CD4-positive, CD25-positive, alpha-beta regulatory T cell (primary cell): ENCODE measurements at places on chromosomes 6 and 20.

GRCh38 chr6:170257376-170257775, 33.5 kb downstream of the DLL1 start:
- DNase-seq: no peak

- no peak for DNase-seq
Observed at GRCh38 chr6:38555606-38556005, 84.1 kb downstream of the BTBD9 start.

- no peak for DNase-seq
Observed at GRCh38 chr20:48820649-48820973, 7.2 kb downstream of the PREX1 start.

- DNase-seq: no peak
Observed at GRCh38 chr20:60963146-60963545, 288.9 kb upstream of the CDH4 start.

DNA sequence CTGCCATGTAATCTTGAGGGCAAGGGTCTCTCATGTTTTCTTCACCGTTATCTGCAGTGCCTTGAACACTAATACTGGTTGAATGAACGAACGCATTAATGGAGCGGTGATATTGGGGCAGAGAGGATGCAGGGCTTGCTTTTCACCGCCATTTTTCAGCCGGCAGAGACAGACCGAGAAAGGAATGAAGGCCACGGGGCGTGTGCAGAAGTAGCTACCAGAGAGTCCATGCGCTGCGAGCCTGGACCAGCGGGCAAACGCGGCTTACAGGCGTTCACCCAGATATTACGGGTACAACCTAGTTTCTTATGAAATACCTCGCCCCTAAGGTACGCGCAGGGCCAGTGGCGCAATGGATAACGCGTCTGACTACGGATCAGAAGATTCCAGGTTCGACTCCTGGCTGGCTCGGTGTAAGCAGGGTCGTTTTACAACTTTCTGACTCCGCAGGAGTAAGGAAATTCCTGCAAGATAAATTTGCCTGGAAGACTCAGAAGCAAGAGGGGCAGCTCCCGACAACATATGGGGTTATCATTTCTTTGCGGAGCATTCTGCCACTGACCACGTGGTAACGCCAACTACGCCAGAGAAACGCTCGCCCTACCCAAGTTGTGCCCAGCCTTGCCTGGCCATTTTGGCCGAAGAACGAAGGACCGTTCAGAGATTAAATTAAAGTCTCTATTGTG, 863 bp upstream of the HMGN4 start:
- peak; percentile 77 for DNase-seq

- DNase-seq: no peak
Observed at GRCh38 chr20:46283426-46284039, 24.8 kb downstream of the CDH22 start.

GRCh38 chr6:6781172-6781872, 192.8 kb downstream of the LY86 start:
- DNase-seq: no peak

DNA sequence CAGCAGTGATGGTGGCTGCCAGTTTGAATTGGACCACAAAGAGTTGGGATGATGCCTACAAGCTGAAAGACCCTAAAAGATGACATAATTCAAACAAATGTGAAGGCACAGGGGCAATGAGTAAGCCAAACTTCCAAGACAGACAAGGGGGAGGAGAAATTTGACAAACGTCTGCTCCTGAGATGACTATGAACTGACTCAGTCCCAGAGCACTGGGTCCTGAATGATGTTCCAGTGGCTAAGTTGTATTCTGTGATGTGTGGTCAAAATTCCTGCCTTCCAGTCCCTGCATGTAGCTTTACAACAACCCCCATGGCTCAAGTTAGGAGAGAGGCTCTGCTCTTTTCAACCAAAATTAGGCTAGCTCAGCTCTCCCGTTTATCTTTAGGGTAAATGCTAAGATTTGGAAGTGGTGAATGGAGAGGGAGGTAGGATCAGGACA, 86.1 kb upstream of the SIRPA start:
- no peak for DNase-seq

DNA sequence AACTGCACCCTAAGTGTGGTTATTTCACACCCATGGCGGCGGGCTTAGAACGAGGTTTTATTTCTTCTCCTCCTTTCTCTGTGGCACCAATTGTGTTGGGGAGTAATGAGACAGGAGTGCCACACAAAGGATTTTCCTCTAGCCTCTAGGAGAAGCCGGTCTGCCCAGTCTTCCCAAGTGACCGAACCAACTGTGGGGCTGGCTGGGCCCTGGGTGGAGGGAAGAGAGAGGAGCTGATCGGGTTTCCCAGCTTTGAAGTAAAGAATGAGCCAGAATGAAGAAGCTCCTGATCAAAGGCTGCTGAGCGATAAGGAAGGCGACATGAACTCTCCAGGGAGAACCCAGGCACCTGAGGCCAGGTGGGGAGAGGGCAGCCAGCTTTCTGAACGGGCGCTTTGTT, 616.0 kb upstream of the BTBD3 start:
- DNase-seq: no peak

- no peak for DNase-seq
Observed at GRCh38 chr6:129434091-129434490, 275.9 kb downstream of the ARHGAP18 start.

- DNase-seq: no peak
Observed at GRCh38 chr6:107629548-107630129, 139.7 kb downstream of the SOBP start.

- DNase-seq: no peak
Observed at GRCh38 chr20:16902662-16903061, 154.5 kb downstream of the OTOR start.

DNA sequence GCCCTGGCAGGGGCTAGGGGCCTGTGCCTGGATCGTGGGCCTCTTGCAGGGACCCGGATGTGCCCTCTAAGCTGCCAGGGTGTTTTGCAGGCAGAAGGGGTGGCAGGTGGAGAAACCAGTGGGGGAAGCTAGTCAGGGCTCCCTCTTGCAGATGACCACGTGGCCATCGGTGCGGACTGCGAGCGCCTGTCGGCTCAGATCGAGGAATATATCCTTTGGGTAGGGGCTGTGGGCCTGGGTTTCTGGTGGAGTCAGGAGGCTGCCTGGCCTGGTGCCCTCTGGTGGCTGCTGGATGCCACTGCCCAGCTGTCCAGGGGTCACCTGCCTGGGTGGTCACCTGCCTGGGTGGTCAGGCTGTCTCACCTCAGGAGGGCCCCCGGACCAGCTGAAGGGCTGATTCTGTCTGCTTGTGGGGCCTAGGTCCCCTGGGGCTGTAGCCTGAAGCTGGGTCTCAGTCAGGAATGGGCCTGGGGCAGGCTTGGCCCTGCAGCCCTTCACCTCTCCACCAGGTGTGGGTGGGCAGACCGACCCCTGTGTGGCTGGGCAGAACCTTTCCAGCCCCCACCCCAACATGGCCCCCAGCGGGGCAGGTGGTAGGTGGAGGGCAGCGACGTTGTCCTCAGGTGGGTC, 6.7 kb downstream of the TCEA2 start:
- no peak for DNase-seq

DNA sequence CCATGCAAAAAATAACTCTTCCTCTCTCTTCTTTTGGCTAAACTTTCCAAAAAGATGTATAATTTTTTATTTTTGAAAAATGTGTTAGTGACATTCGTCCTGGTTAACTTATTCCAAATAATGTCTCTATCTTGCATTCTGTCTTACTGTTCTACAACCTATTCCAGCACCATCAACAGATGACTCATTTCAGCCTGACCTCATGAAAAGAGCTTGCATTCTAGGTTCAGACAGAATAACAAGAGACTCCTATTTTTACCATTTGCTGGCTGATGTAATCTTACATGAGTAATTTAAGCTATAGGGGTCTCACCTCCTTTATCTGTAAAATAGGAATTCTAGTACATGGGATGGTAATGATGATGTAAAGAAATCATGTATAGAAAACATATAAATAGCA, 109.0 kb downstream of the FUT9 start:
- DNase-seq: no peak

DNA sequence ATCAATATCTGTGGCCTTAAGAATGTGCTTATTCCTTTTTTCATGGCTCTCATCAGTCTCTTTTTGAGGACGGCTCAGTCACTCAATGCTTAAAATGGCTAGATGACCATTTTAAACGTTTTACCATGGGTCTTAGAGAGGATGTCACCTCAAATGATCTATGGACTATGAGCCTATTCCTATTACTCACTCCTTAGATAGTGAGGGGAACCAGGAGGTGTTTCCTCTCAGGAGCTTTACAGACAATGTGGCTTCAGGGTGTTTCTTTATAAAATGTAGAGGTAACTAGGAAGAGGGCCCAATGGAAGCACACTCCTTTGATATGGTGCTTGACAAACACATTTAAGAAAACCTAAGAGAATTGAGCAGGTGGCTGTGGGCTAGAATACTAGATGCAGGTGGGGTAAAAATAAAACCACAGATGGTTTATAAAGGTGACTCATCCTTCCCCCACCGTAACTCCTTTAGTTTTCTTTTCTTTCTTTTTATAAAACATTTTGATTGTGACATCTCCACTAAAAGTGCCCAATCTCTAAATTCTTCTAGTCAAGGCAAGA, 1.5 kb upstream of the TMEM200A start:
- DNase-seq: no peak

- no peak for DNase-seq
Observed at GRCh38 chr6:41650120-41650519, 11.9 kb downstream of the MDFI start.

DNA sequence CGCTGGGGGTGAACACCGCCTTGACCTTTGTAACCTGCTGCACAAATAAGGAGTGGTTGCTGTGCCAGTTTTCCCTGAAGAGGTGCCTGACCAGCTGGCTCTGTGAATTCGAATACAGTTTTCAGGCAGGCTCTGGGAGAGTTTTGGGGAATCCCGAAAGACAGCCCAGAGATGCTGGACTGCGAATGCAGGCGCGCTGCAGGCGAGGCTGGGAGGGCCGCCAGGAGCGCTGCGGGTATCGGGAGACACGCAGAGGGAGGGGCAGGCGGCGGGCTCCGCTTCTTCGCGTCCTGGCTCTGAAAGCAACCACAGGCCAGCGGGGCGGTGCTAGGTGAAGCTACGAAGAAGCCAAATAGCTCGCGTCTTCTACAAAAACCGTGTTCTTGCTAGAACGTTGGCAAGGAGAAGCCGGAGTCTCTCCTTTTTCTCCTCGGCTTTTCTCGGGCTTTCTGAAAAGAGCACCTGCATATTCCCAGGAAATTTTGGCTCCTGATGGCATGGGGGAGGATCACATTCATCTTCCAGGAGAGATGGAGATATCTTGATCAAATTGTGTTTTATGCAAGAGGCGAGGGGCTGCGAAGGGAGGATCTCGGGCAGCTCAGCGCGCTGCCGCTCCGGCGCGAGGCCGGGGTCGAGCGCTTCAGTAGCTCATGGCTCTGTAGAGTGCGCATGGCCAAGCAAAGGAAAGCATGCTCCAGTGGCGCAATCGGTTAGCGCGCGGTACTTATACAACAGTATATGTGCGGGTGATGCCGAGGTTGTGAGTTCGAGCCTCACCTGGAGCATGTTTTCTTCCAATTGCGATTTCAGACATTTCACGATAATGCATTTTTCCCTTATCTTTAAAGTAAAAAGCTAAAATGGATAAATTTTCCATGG, 158.1 kb upstream of the ZNF184 start:
- peak; percentile 43 for DNase-seq
